ENCODE measurements at places on chromosomes 12 and 14.
A peak's percentile ranks its signal among the peaks of the same experiment; 100 is the strongest.

DNA sequence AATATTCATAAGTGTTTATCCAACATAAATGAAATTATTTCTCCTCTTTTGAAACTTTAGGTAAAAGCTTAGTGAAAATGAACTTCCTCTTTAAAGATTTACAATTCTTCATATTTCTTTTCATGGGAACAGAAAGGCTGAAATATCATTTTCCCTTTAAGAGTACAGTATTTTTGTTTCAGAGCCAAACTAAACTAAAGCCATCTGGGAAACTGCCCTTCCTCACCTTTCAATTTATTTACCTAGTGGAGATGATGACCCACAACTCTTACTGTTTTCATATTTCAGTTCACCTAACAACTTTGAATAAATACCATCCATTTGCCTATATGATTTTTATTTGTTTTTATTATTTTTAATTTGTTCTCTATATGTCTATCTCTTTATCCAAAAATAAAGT is 105.4 kb downstream of the ALX1 start:
- DNase-seq = no peak

DNA sequence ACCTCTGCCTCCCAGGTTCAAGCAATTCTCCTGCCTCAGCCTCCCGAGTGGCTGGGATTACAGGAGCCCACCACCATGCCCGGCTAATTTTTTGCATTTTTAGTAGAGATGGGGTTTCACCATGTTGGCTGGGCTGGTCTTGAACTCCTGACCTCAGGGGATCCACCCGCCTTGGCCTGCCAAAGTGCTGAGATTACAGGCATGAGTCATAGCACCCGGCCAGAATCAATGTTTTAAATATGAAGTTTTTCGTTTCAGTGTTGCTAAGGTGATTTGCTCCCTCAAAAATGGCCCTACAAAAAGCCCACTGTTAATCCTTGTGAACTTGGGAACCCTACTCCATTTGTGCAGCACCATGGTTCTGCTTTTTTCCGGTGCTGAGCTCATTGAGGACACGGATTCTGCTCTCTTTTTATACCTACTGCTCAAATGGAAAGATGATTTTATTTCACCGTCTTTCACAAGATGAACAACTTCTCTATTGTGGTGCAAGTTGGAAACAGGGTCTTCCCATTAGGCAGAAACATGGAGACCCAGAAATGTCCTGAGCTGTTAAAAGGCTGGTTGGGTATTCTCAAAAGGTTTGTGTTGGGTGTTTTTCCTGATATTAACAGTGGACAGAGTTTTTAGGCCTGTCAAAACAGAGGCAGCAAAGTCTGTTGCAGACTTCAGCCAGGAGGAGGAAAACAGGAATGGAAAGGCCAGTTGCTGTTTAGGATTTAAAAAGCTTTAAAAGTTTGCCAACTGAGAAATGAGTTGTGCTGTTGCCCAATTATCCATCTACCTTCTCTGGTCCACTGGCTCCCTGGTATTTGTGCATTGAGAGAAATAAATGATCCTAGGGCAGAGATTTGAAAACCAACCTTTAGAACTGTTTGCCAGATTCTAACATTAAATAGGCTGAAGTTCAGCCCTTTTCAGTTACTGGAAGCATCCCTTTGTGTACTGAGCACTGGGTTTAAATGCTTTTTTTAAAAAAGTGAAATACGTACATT is 85.8 kb downstream of the ATP23 start:
- DNase-seq = no peak

DNA sequence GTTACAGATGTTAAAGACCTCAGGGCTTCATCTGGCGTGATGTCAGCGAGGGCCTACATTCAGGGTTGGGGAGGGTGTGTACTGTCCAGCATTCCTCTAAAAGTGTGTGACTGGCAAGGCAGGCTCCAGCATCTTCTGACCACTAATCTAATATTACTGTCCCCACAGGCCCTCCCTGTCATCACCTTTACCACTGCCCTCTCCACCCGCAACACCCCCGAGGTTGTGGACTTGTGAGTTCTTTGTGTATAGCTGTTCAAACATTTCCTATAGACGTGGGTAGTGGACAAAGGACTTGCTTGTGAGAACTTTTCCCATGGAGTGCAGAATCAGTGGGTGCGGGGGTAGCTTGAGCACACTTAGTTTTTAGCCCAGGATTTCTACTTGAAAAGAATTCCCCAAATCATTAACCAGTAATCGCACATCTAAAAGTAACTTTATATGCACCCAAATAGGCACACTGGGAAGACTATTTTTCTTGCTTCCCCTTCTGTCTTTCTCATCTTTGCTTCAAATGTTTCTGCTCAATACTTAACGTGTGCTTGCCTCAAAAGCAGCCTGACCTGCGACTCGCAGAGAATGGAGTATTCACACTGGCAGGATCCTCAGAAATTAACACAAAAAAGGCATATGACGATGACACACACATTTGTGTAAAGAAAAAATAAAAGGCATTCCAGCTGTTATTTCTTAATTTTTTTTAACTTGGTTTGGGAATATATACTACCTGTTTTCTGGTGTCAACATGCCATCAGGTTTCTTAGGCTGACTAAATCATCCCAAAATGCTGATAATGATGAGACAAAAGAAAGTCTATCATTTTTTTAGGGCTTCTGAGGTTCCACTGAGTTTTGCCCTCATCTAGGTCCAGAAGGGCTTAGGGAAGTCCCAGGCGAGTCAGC is 158.4 kb upstream of the HIF1A start:
- DNase-seq = no peak

GRCh38 chr12:15427913-15428312 is 105.6 kb downstream of the PTPRO start:
- no peak for DNase-seq

DNA sequence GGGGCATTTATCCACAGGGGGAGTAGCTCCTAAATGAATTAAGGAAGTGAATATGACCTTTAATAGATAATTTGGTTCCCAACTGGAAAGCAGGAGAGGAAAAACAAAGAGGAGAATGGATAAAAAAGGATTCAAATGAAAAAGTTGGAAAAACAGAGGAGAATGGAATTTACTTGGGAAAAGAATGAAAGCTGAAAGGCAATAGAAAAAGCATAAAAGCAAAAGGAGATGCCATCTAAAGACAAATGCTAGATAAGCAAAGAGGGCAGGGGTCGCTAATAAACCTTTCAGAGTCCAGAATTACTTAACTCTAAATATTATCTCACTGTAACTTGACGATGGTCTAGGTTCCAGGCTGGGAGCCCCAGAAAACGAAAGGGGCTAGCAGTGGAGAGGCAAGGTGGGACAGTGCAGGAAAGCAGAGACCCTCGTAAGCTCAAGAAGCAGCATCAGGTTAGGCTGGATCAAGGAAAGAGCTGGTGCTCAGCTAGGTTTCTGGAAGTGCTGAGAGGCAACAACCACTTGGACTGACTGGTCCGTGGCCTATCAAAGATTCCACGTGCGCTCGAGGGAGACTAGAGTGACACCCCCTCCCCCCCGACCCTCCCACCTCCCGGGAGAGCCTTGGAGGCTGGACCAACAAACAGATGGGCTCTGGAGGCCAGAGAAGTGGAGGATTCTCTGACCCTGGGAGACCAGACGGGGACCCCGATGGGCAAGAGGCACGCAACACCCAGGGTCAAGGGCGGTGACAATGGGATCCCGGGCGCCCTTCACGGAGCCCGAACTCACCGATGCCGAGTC is 1.2 kb downstream of the SLC2A13 start:
- DNase-seq = no peak

GRCh38 chr12:38159092-38159551 is 157.5 kb upstream of the ALG10B start:
- DNase-seq = no peak

DNA sequence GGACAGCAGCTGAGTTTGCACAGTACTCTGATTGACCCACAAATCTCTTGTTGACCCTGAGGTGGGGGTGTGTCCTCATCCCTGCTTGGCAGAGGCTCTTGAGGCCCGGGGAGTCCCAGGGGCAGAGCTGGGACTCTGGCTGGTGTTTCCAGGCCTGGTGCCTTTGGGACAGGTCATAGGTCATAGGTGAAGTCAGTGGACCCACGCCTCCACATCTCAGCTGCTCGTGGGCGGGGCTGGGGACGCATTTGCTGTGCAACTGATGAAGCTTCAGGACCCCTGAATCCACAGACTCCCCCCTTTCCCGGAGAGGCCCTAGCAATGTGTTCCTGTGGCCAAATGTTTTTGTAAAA is 408 bp upstream of the CACNA2D4 start:
- DNase-seq = peak; percentile 17

- DNase-seq = no peak
These were observed 25.9 kb downstream of the PPP4R3A start for GRCh38 chr14:91484186-91484585.

DNA sequence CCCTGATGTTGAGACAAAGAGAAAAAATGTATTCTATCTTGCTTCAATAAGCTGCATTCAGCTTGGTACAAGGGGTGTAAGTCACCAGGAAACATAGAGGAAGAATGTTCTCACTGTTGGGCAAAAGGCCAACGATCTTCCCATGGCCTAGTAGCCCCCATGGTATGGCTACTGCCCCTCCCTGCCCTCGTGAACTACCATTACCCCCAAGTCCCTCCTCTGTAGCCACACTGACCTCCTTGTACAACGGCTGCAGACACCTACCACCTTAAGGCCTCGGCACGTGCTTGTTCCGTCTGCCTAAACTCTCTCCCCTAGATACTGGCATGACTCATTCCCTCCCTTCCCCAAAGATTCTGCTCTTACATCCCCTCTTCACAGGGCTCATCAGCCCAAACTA is 81.9 kb upstream of the ANO2 start:
- DNase-seq = no peak

DNA sequence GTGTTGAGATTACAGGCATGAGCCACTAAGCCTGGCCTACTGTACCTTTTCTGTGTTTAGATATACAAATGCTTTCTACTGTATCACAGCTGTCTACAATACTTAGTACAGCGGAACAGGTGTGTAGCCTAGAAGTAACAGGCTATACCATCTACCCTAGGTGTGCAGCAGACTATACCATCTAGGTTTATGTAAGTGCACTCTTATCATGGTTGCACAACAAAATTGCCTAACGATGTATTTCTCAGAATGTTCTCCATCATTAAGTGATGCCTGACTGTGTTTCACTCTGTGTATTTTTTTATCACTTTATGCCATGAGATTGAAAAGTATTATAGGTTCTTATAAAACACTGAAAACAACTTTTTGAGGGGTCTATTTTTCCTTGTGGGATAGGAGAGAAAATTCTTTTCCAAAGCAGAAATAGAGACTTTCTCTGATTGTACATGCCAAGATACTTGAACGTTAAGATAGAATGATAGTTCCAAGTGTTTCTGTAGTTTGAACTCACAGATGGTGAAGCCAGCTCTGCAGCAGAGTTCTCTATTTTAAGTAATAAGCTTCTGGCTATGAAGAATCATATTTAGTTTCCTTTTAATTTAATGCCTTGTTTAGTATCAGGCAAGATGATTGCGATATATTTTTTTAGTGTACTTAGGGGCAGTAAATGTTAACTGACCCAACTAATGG is 17.0 kb downstream of the TMPRSS12 start:
- DNase-seq = no peak

- no peak for DNase-seq
These were observed 119.8 kb downstream of the EPS8 start for GRCh38 chr12:15669256-15669948.

DNA sequence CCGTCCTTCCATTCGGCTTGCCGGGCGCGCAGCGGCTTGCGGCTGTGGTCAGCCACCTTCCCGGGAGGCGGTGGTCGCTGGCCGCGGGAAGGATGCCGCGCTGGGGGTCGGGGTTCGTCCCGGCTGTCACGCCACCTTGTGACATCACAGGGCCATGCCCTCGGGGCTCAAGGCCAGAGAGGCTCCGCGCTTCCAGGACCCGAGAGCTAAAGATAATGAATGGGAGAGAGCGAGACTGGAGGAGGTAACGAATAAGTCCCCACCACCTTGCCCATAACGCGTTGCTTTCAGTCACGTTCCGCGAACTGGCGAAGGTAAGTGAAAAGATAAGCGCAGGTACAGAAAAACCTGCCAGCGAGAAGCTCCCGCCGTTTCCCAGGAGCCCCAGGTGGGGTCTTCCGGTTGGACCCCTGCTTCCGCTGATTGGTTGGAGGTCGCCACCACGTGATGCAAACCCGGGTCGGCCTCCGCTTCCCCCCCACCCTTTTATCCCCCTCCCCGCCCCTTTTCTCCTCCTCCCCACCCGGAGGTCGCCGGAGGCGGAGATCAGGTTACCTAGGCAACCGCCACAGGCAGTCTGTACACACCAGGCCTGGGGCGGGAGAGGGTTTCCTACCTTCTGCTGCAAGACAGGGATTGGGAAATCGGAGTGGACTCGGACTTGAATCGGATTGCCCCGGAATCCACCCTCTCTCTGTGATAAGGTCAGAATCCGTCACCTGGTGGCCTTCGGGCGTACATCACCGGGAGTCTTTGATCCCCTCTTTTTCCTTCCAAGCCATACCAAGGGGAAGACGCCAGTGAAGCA is at the start of gene LRRC9:
TSS of gene LRRC9 (plus strand) at position 575 of the 808 bp plus-strand sequence.
- peak; percentile 83 for DNase-seq

GRCh38 chr14:51807356-51807755 is 53.1 kb upstream of the GNG2 start:
- no peak for DNase-seq

DNA sequence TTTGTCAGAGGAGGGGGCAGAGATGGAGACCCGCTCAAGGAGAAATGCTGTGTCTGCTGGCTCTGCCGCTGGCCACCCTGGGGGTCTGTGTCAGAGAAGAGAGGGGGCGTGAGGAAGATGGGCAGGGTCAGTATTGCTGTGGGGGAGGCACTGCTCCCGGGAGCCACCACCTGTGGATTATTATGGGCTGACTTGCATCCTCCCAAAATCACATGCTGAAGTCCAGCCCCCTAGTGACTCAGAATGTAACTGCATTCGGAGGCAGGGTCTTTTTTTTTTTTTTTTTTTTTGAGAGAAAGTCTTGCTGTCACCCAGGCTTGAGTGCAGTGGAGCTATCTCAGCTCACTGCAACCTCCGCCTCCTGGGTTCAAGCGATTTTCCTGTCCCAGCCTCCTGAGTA is 12.3 kb downstream of the ABCD4 start:
- peak; percentile 63 for DNase-seq

GRCh38 chr12:16526693-16527092 is 79.3 kb downstream of the LMO3 start:
- DNase-seq = no peak

GRCh38 chr14:100103250-100104005 is 38.2 kb downstream of the EVL start:
- DNase-seq = no peak

- no peak for DNase-seq
These were observed 24.0 kb downstream of the PRDM4 start for GRCh38 chr12:107736914-107737313.

- no peak for DNase-seq
These were observed 15.5 kb upstream of the SSPN start for GRCh38 chr12:26179826-26180225.

- no peak for DNase-seq
These were observed 23.5 kb downstream of the NOC4L start for GRCh38 chr12:132167611-132168310.

- DNase-seq = no peak
These were observed 2.0 kb upstream of the RNASE8 start for GRCh38 chr14:21055432-21056117.

DNA sequence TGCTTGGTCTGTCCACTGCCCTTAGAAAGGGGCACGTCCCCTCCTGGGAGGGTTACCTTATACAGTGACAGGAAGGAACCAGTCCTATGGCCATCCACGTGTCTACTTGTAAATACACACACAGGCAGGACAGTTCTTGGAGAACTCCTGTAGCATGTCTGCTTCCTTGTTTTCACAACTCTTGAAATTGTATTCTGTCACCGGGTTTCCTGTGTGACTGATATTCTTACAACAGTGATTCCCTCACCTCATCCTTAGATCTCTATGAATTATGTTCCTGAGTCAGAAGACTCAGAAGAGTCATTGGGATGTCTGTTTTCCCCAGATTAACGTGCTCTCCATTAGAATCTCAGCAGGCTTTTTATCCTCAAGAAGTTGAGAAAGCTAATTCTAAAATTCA is 44.1 kb upstream of the DYNC1H1 start:
- DNase-seq = no peak

GRCh38 chr12:31482816-31483215 is 108.1 kb downstream of the DENND5B start:
- no peak for DNase-seq

All from SK-N-SH (cell line).